Neural progenitor cell (in vitro differentiated cells): ENCODE measurements at places on chromosomes 2 and 18.

DNA sequence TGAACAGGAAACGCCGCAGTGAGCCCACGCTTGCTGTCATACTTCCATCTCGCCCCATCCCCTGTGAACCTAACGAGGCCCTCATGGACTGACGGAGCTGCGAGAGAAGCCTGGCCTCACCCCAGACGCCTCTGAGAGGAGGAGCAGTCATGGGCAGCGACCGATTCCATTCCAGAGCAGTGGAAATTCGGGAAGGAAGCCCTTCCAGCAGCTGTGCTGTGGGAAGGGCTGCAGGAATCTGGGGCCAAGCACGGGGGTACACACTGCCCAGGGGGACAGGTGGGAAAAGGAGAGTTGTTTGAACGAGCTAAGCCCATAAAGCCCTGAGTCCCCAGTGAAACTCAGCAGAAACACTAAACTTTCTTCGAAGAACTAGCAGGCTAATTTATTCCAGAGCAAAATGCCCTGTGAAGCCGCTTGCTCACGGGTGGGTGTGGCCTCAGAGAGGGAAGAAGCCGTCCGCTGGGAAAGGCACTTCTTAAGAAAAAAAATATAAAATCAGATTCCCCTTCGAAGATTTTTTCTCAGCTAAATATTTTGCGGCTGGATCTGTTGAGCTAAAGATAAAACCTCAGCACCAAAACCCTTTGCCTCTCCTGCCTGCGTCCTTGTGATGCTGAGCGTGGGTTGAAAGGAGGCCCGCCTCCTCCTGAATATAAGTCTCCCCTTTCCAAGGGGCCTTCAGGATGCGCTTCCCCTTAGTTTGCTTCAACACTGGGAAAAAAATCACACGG lies 38.2 kb downstream of the ANKMY1 start:
- peak; percentile 24 for DNase-seq

DNA sequence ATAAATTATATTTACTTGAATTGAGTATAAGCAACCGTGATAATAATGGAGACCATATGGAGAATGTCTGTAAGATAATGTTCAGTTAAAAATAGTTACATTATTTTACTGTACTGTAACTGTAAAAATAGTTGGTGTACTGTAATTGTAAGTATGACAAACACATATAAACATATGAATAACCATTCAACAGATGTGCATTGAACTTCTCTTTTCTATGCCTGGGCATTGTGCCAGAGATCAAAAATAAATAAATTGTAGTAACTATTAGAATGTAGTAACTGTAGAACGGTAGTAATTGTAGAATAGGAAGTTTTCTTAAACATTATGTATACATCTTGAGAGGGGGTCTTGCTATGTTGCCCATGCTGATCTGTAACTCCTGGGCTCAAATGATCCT lies 287.4 kb upstream of the EPAS1 start:
- DNase-seq: no peak

- DNase-seq: no peak
These were observed 10.8 kb downstream of the LRRFIP1 start for GRCh38 chr2:237638176-237638575.

DNA sequence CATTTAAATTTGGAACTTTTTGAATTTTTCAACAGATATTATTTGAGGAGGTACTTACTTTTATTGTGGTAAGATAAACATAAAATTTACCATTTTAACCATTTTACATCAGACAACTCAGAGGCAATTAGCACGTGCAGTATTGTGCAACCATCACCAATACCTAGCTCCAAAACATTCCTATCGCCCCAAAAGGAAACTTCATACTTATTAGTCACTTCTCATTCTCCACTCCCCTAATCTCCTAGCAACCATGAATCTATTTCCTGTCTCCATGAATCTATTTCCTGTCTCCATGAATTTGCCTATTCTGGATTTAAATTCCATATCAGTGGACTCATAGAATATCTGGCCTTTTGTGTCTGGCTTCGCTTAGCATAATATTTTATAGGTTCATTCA lies 69.9 kb upstream of the FAM136A start:
- no peak for DNase-seq

GRCh38 chr18:57753063-57753462 lies 50.1 kb downstream of the ATP8B1 start:
- no peak for DNase-seq

- DNase-seq: no peak
These were observed 5.2 kb downstream of the RTTN start for GRCh38 chr18:70200286-70200685.

- DNase-seq: no peak
These were observed 141.0 kb downstream of the UXS1 start for GRCh38 chr2:106053116-106053515.

DNA sequence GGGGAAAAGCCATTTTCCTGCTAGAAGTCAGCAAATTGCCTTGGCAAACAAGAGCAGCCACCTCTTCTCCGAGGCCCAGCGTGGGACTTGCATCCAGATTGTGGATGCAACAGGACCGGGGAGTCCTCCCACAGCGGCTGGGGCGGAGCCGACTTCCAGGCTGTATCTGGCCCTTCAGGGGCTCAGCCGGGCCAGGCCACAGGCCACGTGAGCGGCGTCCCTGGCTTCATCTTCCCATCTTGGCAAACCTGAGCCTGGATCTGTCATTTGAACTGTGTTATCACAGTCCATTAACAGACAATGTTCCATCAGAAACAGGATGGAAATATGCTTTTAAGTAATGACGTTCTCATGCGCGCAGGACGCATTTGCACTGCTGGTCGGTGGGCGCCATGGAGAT lies 483.5 kb upstream of the SALL3 start:
- DNase-seq: no peak

DNA sequence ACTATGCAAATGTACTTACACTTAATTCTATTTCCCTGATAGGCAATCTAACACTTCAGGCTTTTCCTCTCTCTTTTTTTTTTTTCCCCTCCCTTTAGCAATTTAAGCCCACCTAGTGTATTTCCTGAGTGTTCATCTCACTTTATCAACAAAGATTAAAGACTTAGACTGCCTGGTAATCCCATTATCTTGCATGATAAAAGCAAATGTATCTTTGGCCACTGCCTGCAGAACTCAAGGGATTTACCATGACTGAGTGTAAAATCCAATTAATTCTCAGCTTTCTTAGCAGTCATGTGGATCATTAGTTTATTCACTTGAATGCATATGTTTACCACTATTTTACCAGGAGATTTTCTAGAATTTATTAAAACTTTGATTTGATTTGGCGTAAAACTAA lies 1102.2 kb upstream of the GYPC start:
- DNase-seq: peak; percentile 55

DNA sequence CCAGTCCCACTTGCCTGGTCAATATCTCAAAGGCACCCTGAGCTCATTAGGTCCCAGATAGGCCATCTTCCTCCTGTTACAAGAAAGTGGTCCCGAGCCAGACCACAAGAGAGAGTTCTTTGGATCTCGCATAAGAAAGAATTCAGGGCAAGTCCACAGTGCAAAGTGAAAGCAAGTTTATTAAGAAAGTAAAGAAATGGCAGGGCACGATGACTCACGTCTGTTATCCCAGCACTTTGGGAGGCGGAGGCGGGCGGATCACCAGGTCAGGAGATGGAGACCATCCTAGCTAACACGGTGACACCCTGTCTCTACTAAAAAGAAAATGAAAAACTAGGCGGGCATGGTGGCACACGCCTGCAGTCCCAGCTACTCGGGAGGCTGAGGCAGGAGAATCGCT lies 10.8 kb upstream of the SMAD7 start:
- no peak for DNase-seq

GRCh38 chr2:36982467-36982866 lies 16.1 kb upstream of the STRN start:
- DNase-seq: no peak

GRCh38 chr2:165369131-165369897 lies 100.2 kb upstream of the CSRNP3 start:
- peak; percentile 63 for DNase-seq

GRCh38 chr2:102438578-102438977 lies 15.6 kb downstream of the IL18RAP start:
- DNase-seq: no peak

GRCh38 chr18:50594942-50595341 lies 35.1 kb downstream of the MAPK4 start:
- no peak for DNase-seq

DNA sequence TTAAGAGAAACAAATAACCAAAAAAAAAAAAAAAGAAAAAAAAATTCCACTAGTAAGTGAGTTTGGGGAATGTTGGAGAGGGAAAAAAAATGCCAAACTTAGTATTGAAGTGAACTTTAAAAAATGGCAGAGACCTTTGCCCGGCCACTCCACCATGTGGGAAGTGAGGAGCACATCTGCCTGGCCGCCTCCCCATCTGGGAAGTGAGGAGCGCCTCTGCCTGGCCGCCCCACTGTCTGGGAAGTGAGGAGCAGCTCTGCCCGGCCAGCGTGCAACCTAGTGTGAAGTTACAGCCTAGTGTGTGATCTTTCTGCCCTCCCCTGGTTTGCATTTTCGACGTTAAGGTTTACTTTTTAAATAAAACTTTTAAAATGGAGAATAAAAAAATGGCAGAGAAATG lies 33.9 kb upstream of the VIT start:
- no peak for DNase-seq

GRCh38 chr2:46803547-46803878 lies 112.1 kb downstream of the MCFD2 start:
- no peak for DNase-seq

DNA sequence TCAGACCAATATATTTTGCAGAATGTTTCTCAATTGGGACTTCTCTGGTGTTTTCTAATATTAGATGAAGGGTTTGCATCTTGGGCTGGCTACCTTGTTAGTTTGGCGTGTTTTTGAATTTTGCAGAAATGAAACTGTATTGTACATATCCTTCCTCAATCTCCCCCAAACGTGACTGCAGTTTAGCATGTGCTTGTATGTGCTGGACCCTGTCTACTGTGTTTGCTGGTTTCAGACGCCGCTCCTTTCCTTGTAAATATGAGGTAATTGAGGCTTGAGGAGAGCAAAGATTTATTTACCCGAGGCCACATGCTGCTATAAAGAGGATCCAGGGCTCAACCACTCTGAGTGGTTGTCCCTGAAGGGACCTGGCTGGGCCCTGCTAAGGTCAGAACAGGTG lies 57.2 kb downstream of the NGEF start:
- no peak for DNase-seq

GRCh38 chr2:21657445-21657844 lies 533.7 kb downstream of the TDRD15 start:
- no peak for DNase-seq

GRCh38 chr2:73239776-73240175 lies 5.7 kb downstream of the CCT7 start:
- DNase-seq: no peak

DNA sequence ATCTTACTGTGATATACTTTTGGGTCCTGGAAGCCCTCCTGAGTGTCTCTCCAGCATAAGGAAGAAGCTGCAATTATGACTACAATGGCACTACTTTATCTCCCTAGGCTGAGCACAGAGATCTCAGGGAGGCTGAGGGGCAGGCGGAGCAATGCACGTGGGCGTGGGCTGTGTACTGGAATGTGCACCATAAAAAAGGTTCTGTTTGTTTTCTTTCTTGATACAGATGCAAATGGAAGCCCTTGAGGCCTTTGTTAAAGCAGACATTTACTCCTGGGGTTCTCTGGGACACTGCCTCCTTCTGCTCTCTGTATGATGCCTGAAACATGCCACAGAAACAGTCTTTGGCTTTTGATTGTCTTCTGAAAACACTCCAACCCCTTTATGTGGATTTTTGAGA lies 79.1 kb upstream of the DLX2 start:
- DNase-seq: peak; percentile 23

GRCh38 chr2:172931256-172931894 lies 144.3 kb upstream of the MAP3K20 start:
- peak; percentile 54 for DNase-seq

GRCh38 chr2:60534052-60534685 lies 19.3 kb downstream of the BCL11A start:
- no peak for DNase-seq

- DNase-seq: no peak
These were observed 25.2 kb upstream of the CYTIP start for GRCh38 chr2:157468931-157469708.

GRCh38 chr2:16553226-16553625 lies 112.4 kb downstream of the CYRIA start:
- DNase-seq: peak; percentile 73

DNA sequence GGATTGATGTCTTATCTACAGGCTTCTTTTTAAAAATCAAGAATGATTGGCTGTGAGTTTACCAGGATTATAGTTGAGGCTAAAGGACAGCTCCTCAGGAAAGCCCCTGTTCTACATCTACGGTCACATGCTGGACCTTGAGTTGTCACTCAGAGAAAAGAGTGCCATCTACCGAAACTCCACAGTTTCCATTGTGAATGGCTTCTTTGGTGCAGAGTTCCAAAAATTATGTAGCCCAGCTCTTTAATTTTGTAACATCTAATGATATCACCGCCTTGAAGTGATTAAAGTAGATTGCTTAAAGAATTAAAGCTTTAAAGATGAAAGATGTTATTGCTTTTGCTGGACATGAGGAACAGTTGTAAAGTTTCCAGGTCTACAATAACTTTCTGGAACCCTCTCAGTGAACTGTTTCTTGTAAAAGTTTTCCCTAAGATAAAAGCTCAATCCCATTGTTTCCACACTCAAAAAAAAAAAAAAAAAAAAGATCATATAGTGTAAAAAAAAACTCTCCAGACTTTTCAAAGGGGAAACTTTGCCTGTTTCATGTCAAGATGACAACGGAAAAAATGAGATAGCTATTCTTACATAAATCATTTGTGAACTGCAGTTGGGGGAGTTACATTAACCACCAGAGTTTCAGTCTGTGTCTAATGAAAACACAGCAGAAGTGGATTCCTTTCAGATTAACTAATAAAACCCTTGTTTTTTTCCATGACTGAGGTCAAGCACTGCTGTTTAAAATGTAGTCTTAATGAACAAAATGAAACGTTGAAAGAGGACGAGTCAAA lies 4.3 kb downstream of the COL3A1 start:
- DNase-seq: peak; percentile 62

- DNase-seq: no peak
These were observed 1.8 kb downstream of the GLS start for GRCh38 chr2:190882411-190882766.

- DNase-seq: no peak
These were observed 66.0 kb downstream of the RPL37A start for GRCh38 chr2:216564611-216565010.

GRCh38 chr2:197926673-197927072 lies 122.3 kb downstream of the PLCL1 start:
- DNase-seq: no peak
